Dorsolateral prefrontal cortex (tissue), 122 donors: ENCODE measurements at places on chromosomes 7 and 10.

DNA sequence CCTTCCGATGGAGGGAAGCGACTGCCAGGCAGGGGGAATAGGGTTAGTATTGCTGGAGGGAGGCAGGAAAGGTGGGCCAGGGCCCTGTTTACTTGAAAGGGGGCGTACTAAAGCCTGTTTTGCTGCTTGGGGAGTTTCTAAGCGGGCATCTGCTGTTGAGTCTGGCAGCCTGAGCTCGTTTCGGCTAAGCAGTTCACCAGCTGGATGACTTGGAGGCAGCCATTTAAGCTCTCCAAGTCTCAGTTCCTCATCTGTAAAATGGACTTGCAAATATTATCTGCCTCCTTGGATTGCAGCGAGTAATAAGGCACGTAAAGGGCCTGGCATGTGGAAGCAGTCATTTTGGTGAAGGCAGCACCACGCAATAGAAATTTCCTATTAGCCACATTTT, 44.0 kb downstream of the LDB3 start:
- no peak for DNase-seq

DNA sequence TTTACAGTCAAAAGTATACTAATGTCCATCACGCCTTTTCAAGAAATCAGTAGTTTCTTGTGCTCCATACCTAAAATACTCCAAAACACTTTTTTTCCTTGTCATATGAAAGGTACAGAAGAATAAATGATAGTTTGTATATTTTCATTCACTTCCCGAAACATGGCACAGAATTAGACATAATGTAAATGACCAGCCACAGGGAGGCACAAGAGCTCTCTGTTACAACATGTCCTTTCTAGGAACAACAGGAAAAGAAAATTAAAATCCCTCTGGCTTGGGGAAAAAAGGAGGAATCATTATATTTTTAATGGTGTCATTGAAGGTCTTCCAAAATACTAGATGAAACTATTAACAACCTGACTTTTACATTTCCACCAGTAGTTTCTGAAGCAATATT, 331.2 kb downstream of the ACTR3B start:
- DNase-seq: no peak

DNA sequence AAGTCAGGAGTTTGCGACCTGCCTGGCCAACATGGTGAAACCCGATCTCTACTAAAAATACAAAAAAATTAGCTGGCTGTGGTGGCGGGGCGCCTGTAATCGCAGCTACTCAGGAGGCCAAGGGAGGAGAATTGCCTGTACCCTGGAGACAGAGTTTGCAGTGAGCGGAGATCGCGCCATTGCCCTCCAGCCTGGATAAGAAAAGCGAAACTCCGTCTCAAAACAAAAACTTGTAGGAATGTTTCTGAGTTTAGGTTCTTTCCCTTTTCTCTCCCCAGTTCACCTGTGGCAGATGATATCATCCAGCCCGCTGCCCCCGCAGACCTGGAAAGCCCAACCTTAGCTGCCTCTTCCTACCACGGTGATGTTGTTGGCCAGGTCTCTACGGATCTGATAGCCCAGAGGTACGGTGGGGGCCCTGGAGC, 138.8 kb upstream of the BTBD16 start:
- DNase-seq: no peak

- DNase-seq: no peak
Measured at GRCh38 chr10:74875068-74875467, 48.7 kb downstream of the KAT6B start.

GRCh38 chr10:97543025-97543546, 29.5 kb upstream of the ANKRD2 start:
- peak; percentile 86 for DNase-seq

DNA sequence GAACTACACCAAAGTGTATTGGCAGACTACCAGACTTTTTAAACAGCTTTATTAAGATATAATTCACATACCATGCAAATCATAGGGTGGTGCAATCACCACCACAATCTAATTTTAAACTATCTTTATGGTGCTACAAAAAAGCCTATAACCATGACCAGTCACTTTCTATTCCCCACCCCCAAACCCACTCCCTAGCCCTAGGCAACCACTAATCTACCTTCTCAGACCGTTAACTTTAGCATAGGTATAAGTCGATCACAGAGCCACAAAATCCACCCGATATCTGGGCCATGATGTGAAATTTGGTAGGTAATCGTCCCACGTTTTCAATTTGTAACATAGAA, 536 bp upstream of the POM121 start:
- no peak for DNase-seq

DNA sequence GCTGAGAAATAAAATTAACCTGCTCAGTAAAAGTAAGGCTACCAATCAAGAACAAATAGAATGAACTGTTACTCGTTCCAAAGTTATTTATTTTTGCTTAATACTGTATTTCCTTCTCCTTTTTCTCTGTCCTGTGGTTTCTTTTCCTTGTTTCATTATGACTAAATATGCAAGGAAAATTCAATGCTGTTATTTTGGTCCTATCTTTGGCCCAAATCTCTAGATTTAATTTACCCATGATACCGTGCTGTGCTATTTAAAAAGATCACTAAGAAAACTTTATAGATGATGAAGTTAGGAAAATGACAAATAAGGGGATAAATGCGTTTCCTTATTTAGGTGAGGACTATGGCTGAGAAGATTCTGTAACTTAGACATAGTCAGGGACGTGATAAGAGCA, 45.3 kb upstream of the FAM133B start:
- DNase-seq: no peak

GRCh38 chr10:75469006-75469616, 37.7 kb downstream of the LRMDA start:
- no peak for DNase-seq

- DNase-seq: no peak
Measured at GRCh38 chr7:95471071-95471470, 14.7 kb upstream of the ASB4 start.

- peak; percentile 15 for DNase-seq
Measured at GRCh38 chr7:149422914-149423301, 38.0 kb downstream of the ZNF777 start.

DNA sequence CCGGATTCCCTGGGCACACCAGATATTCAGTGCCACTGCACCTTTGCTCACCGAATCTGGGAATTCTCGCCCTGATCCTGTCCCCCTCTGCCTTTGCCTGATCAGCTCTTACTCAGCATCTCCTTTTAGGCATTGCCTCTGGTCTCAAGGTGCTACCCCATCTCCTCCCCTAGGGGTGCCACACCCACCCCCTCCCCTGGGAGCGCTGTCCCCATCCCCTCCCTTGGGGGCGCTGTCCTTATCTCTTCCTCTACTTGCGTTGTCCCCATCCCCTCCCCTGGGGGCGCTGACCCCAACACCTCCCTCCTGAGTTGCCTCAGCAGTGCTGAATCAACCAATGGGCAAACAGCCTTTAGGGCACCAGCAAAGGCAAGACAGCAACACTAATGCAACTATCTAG, 686.9 kb upstream of the FOXK1 start:
- no peak for DNase-seq

GRCh38 chr10:86413046-86413728, 46.6 kb upstream of the GRID1 start:
- no peak for DNase-seq

DNA sequence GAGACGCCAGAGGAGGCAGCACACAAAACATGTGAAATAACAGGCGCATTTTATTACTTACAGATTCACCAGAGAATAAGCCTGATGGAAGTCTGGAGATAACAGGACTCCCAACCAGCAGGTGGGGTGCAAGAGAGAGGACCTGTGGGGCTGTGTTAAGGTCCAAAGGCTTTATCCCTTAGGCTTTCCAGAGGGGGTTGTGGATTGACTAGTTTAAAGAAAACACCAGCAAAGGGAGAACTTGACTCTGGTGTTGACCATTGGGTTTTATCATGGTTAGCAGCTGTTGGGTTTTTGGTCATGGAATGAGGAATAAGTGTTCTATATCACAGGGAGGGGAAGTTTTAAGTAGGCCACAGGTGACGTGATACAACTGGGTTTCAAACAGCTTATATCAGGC, 1.6 kb upstream of the CRPPA start:
- DNase-seq: no peak

GRCh38 chr7:41117431-41117830, 585.5 kb downstream of the INHBA start:
- DNase-seq: no peak

DNA sequence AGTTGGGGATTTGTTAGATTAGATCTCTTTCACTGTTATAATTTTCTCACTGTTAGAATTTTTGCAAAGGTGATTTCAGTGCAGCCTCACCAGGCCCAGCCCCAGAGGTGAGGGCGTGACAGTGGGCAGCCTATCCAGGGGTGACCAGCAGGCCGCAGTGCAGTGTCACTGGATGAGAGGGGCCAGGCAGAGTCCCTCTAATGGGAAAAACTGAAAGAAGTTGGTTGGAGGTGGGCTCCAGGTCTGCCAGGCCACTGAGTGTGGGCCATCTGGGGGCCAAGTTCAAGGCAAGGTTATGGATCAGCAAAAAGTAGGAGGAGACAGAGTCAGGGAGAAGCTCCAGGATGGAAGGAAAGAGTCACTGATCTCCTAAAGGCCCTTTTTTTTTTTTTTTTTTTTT, 90.5 kb upstream of the SDK1 start:
- no peak for DNase-seq

GRCh38 chr10:97858001-97858439, 8.4 kb downstream of the GOLGA7B start:
- no peak for DNase-seq

- DNase-seq: no peak
Measured at GRCh38 chr7:105429746-105430612, 41.3 kb upstream of the SRPK2 start.

GRCh38 chr7:155495440-155496248, 37.7 kb downstream of the EN2 start:
- no peak for DNase-seq

DNA sequence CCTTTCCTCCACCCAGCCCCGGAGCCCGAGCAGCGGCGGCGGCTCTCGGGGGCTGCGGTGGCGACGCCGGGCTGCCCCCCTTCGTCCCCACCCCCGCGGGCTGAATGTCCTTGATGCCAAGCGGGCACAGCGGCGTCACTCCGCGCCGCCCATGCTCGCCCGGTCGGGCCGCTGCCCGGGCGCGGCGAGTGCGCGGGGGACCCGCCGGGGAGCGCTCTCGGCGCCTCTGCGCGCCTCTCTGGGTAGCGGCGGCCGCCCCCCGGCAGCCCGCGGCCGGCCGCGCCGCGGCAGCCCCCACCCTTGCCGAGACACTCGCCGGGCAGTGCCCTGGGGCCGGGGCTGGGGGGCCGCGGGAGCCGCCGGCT, 433 bp upstream of the PLXNA4 start:
- DNase-seq: no peak

DNA sequence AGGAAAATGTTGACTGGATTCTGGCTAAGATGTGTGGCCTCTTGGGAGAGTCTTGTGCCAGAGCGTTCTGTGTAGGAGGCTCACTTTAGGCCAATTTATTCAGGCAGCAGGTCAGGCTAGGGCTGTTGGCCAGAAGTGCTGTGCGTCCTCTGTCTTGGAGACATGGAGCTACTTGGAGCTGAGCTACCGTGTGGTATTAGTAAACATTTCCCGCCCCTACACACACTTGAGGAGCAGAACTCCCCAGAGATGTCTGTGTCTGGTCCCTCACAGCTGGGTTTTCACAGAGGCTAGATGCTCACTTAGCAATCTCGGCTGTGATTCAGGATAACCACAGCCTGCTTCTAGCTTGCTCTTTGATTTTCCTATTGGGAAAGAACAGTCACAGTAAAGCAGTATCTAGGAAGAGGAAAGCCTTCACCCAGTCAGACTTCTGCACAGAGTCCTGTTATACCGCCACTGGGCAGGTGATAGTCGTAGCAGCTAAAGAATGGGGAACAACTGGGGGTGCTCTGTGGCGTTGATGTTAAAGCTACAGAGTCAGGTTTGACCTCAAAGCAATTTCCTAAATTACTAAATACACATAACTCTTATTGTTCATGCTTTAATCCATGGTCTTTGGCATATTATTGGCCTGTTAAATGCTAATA, 86.7 kb downstream of the MDFIC start:
- no peak for DNase-seq

DNA sequence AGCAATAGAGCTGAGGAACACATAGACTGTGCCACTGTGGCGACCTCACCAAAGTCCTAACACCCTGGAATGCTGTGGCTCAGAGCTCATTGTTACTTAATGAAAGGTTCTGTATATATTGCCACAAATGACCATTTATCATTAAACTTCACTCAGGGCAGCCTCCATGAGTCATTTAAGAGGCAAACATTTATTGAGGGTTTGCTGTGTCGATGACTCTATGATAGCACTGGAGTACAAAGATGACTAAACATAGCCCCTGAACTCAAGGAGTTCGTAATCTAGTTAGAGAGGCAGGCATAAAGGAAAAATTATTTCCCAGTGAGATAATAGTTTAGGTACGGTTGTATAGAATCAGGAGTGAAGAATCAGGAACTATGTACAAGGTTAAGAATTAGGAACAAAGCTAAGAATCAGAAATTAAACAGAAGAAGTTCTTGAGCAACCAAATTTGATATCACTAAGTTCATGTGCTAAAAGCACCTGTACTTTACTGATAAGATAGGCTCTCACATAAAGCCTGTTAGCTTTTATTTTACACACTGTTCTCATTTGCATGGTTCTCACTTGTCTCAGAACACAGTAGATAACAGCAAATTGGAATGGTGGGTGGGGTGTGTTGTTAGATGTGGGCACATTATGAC, 7.9 kb downstream of the ENTPD7 start:
- DNase-seq: no peak

GRCh38 chr7:118862740-118863139, 638.2 kb downstream of the ANKRD7 start:
- DNase-seq: no peak

DNA sequence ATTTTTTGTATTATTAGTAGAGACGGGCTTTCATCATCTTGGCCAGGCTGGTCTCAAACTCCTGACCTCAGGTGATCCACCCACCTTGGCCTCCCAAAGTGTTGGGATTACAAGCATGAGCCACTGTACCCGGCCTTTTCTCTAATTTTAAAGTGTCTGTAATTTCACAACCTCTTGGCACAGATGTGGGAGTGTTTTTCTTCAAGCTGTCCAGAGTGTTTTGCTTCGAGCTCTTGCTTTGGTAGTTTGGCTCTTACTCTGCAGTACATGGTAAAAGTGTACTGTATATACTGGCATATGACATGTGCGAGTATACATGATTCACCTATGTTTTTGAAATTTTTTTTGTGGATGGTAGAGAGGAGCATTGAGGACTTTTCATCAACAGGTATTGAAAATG, 9.8 kb downstream of the SRGN start:
- DNase-seq: no peak
